Ovary (tissue), 10 donors: ENCODE measurements at places on chromosomes 2 and 18. TPM values are rescaled to one million over a fixed set of nuclear protein-coding genes. Genes with fewer than 3 reads are reported as not detected.

- DNase-seq = no peak
Measured at GRCh38 chr18:12394428-12394827, 13.3 kb upstream of the PRELID3A start.

DNA sequence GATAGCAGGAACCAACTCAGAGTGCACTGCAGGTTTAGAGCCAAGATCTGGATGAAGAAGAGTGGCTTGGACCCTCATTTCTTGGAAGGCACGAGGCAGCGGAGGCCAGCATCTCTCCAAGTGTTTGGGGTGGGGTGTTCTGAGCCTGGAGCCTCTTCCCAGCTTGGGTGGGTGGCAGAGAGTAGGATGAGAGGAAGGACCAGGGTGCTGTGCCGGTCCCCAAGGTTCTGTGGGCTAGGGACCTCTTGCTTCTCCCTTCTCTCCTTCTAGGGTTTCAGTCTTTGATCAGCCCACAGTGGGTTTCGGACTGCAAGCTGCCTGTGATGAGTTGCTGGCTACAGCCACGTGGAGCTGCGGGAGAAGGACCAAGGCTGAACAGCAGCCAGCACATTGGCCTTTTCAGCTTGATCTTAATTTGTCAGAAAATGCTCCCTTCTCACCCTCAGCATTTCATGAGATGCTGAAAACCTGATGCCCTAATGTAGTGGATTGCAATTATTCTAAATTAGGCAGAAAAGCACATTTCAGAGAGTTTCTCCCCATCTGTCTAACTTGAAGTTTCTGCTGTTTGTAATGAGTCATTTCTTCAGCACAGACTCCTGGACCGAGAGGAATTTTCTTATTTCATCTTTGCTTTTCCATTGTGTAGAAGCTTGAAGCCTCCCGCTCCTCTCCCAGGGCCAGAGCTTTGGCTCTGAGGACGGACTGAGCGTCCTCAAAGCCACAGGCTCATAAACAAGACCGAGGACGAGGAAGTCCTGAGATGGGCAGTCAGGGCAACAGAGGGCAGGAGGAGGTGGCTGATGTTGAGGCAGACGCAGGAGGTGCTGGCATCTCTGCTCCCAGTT, 99.1 kb upstream of the HDAC4 start:
- no peak for DNase-seq

- no peak for DNase-seq
Measured at GRCh38 chr2:20781656-20782265, 41.1 kb downstream of the LDAH start.

- DNase-seq = no peak
Measured at GRCh38 chr18:5842653-5843052, 52.7 kb downstream of the TMEM200C start.

DNA sequence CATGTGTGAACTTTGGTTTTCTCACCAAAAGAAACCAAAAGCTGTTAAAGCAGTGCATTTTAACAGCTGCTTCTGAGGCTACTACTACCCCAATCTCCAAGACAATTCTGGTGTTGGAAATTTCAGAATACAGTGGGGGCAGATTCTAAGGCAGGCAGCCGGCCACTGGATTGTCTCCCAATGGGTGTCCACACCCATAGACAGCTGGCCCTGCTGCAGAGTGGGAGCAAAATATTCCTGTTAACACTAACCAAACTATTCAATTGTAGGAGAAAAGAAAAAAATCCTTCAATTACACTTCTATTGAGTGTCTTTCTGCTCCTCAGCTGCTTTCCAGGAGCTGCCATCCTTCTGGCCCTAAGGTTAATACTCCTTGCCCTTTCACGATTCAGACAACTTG, 223.7 kb downstream of the ALK start:
- DNase-seq = no peak

DNA sequence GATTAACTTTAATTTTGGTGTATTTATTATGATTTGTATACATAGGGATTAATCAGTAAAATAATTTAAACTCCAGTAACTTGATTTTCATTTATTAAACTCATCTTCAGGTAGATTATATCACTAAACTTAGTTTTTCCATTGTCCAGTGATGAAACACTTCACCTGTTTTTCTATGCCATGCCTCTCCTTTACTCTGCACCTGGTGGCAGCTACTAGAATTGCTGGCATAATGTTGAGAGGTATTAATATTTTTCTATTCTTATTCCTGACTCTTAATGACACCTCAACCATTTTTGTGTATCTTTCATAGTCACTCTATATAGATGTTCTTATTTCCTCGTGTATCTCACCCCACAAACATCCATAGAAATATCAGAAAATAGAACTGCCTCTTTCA, 940.3 kb upstream of the CRIM1 start:
- no peak for DNase-seq

- no peak for DNase-seq
Measured at GRCh38 chr2:101998896-101999789, 7.4 kb downstream of the IL1R2 start.

- DNase-seq = no peak
Measured at GRCh38 chr2:12169721-12170120, 423.3 kb downstream of the LPIN1 start.

GRCh38 chr2:137951586-137951985, 12.7 kb upstream of the HNMT start:
- DNase-seq = no peak

DNA sequence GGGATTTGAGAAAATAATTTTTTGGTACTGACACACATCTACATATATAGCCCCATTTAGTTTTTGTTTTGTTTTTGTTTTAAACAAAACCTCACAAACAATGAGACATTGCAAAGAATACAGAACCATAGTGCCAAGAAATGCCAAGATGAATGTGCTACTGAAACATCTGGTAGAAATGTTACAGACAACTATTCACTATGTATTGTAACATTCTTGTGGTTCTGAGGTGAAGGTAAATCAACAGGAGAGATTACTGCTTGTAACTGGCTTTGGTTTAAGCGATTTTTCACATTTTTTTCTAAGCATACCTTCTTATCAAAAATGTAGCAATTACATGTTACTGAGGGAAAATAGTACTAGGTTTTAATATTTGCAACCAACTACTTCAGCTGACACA, 281.3 kb downstream of the ZNF804A start:
- no peak for DNase-seq

GRCh38 chr2:126467367-126468054, 188.4 kb upstream of the GYPC start:
- no peak for DNase-seq

DNA sequence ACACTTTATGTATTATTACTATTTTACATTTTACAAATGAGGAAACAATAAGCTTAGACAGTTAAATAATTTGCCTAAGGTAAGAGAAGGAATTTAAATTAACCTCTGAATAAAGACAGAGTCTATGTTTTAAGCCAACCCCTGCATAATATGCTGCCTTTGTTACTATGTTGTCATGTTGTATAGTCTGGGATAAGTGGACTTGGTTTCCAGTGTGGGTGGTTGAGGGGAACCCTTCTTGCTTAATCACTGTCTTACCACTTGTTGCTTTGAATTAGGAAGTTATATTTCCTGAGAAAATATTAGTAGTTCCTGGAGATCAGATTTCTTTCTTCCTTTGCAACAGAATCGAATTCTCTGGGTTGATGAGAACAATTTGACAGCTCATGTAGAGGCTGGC, 52.6 kb downstream of the AGPS start:
- no peak for DNase-seq

- DNase-seq = no peak
Measured at GRCh38 chr2:26448651-26449050, 29.3 kb downstream of the OTOF start.

GRCh38 chr2:8575038-8575833, 106.6 kb upstream of the ID2 start:
- no peak for DNase-seq

DNA sequence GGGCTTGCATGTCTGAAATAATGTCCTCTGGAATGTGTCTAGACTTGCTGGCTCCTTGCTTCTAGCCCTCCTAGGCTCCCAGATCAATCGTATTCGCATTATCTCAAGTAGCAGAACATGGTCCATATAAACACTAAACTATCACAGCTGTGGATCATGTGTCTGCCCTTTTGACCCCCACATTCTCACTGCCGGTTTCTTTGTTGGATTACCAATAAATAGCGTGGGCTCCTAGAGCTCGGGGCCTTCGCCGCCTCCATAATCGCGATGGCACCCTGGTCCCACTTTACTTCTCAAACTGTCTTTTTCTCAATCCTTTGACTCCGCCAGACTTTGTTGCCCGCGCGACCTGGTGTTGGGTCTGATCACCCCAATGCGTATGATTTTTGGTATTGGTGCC, 6.3 kb upstream of the SCYGR8 start:
- DNase-seq = no peak

DNA sequence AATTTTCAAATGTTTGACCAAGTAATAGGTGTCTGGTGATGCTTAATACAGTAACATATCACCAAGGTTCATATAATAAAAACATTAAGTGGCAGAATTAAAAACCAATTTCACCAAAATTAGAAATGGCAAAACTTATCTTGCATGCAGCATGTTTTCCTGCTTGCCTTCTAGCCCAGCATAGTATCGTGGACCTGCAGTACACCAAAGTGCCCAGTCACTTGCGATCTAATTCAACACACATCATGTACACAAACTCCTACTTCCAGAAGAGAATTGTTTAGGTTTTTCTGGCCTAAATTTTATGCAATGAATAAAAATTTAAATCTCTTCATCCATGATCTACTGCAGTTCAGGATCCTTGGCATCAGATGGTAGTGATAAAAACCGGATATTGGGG, 28.9 kb downstream of the LPIN2 start:
- DNase-seq = no peak

DNA sequence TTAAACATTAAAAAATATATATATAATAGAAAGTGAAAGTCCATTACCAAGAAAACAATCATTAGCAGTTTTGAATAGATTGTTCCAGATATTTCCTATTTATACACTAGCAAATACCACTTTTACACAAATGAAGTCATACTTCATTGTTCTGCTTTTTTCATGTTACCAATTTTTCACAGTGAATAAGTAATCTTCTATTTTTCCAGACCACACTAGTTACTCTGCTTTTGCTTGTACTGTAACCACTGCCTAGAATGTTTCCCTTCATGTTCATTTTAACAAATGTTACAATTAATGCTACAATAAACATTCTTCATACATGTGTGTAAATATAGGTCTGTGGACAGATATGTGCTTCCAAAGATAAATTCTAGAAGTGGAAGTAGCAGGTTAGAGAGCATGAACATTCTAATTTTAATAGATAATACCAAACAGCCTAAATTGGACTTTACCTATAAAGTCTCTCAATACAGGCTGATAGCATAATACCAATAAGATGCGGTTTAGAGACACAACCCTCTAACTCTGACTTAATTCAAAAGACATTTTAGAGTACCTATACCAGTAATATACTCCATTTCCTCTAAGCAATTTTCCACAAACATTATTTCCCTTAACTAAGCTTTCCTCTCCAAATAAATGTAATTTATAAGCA, 17.0 kb downstream of the ITSN2 start:
- DNase-seq = no peak

CFAP65 gene
- not detected for polyA plus RNA-seq

CXCR4 gene
- 33.0 TPM for polyA plus RNA-seq

ZNF892 gene
- polyA plus RNA-seq = 1.6 TPM

RAB17 gene
- 0.38 TPM for polyA plus RNA-seq

FZD7 gene
- polyA plus RNA-seq = 26.8 TPM

CAMKMT gene
- 3.5 TPM for polyA plus RNA-seq
